ENCODE measurements at places on chromosomes 11 and 22.

DNA sequence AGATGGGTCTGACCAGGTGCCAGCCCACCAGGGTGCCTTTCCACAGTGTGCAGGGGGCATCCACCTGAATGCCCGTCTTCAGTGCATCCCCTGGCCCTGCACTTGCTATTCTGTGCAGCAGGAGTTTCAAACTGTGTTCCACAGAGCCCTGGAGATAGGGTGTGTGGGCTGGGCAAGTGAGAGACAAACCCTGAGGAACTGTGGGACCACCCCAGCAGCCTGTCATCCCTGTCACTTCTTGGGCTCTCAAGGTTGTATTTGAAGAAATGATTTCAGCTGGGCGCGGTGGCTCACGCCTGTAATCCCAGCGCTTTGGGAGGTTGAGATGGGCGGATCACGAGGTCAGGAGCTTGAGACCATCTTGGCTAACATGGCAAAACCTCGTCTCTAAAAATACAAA is 6.4 kb upstream of the DGAT2 start:
- no peak for DNase-seq

DNA sequence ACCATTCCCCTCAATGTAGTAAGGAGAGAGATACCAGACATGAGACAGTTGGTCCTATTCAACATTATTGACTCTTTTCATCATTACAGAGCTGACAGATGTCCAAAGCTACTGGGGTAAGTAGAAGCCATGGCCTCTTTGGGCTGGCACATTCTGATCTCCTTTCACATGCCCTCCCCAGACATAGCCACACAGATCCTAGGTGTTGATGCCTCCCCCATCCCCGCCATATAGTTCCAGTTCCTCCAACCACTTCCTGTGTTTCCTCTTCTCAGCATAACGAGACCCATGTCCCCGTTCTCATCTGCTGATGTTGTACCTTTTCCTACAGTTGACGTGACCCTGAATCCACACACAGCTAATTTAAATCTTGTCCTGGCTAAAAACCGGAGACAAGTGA is 14.0 kb downstream of the TRIM6 start:
- no peak for DNase-seq

DNA sequence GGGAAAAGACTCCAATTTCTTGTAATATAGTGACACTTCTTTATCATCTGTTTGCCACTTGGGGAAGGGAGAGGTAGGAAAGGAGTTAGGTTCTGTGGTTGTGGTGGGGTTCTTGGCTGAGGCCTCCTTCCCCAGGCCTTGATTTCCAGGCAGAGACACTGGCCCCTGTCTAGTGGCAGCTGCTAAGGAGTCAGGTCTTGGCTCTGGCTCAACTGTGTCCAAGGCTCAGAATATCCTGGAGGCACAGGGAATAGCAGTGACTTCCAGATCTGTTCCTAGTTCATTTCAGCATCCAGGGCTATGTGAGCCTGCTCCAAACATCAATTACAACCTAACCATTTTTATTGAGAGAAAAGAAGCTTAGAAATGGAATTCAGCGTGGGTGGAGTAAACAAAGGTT is 29.5 kb downstream of the PPFIBP2 start:
- no peak for DNase-seq

DNA sequence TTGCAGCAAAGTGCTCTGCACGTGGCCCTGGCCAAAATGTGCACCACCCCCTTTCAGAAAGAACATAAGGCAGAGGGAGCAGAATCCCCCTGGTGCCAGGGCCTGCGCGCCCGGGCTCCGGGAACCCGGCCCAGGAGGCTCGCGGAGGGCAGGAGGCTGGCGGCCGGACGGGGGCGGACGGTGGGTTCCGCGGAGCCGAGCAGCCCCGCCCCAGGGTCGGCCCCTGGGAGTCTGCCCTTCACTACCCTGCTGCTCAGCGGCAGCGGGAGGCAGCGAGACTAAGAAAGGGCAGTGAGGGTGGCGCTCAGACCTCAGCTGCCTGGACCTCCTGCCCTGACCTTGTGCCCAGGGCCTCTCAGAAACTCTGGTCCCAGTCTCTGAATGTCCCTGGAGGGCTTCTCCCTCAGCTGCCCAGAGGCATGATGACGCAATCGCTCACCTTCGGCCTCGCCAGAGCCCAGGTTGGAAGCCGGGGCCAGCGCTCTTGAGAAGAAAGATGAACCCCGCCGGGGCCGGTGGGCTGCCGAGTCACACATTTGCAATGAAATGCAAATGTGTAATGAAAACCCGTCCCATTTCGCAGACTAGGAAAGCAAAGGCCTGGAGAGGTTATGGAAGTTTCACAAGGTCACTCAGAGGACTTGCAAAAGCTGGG is 1.1 kb upstream of the CLMP start:
- DNase-seq = no peak

- DNase-seq = no peak
Observed at GRCh38 chr11:116501728-116502127, 271.1 kb downstream of the BUD13 start.

GRCh38 chr11:1669546-1670218 is 27.3 kb upstream of the KRTAP5-6 start:
- no peak for DNase-seq

GRCh38 chr22:35306350-35306967 is 6.8 kb downstream of the TOM1 start:
- no peak for DNase-seq

- DNase-seq = no peak
Observed at GRCh38 chr11:108063410-108063809, 54.7 kb downstream of the CUL5 start.
